Neural crest cell (in vitro differentiated cells): ENCODE measurements at places on chromosomes 1 and 21.

DNA sequence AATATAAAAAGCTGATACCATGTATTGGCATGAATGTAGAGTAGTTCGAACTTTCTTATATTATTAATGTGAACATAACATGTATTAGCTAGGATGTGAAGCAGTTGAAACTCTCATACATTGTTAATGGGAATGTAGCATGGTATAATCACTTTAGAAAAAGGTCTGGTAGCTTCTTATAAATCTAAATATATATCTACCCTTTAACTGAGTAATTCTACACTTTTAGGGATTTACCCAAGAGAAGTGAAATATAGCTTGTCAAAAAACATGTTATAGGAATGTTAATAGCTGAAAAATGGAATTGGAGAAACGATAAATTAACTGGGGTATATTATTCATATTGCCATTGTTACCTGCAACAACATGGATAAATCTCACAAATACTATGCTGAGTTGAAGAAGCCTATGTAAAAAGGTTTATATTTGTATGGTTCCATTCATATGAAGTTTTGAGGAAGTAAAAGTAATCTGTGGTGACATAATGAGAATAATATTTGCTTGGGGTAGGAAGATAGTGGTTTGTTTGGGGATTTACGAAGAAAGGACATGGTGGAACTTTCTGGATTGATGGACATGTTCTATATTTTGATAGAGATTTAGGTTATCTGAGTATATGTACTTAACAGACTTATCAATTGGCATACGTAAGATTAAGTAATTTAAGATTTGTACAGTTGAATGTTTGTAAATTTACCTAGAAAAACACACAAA, 76.6 kb downstream of the MAST2 start:
- no peak for DNase-seq

GRCh38 chr1:233389893-233390292, 62.4 kb downstream of the MAP3K21 start:
- no peak for DNase-seq

DNA sequence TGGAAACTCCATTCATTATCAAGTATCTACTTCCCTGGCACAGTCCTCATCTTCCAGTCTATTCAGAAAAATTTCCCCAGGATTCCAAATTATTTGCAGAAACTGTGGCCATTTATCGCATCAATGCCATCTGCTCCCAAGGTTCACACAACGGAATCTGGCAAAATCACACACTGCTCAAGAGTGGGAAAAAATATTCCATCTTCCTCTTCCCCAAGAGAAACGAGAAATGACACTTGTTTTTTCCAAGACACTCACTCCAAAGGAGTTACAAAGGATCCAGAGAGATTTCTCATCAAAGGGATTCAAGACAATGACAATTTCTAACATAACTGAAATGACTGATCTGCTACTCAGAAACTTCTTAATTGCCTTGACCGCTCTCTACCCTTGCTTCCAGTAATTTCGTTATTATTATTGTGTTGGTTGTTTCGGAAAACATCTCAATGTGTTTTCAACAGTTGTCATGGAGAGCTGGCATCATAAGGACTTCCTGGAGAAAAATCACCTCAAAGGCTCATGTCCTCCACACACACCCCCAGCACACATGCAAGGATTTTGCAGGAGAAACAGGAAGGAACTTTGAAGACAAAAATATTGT, 128.0 kb downstream of the PSMG1 start:
- no peak for DNase-seq

GRCh38 chr1:95889400-95889799, 655.4 kb downstream of the RWDD3 start:
- DNase-seq = no peak

DNA sequence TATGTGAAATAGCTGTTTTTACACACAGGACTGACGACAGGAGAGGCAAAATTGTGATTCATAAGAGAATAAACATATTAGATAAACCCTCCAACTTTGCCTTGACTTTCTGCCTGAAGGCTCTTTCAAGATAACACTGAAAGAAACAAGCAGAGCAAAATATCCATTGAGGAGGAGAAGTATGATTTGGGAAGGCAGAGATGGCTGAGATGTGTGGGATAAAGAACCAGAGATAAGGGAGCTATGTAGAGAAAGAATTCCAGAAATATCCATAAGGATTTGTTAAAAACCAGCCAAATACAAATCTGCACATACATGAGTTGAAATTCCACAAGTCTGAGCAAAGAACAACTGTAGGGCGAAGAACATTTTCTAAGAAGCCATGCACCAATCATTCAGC, 1064.7 kb downstream of the PLA2G4A start:
- no peak for DNase-seq
